Amygdala (tissue), 56 donors: ENCODE measurements at places on chromosomes 13 and 19.

DNA sequence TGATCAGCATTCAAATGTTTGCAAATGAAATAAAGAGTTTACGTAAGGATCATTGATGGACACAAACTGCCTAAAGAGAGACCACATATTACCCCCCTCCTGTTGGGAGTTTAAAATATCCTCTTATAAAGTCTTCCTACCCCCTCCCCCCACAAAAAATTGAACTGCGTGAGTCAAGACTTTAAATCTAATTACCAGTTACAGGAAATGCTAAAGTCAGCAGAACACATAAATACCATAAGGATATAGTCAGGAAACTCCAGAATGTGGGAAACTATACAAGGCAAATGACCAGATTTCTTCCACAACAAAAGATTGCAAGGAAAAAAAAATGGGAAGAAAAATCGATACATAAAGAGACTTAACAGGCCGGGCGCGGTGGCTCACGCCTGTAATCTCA lies 44.4 kb upstream of the FARP1 start:
- no peak for DNase-seq

GRCh38 chr19:29162694-29163093 lies 50.3 kb downstream of the UQCRFS1 start:
- no peak for DNase-seq

GRCh38 chr19:17993076-17993813 lies 14.7 kb upstream of the ARRDC2 start:
- no peak for DNase-seq

GRCh38 chr13:52009946-52010345 lies 1.3 kb downstream of the ATP7B start:
- no peak for DNase-seq
